ENCODE measurements at places on chromosomes 6 and 20. TPM values are rescaled to one million over a fixed set of nuclear protein-coding genes. Genes with fewer than 3 reads are reported as not detected.

ELOVL4 gene
- total RNA-seq, result 5.5 TPM

RSPH9 gene
- not detected for total RNA-seq

ALDH5A1 gene
- total RNA-seq, result 0.57 TPM

TFAP2B gene
- not detected for total RNA-seq

LKAAEAR1 gene
- 1.7 TPM for total RNA-seq

GMEB2 gene
- 12.7 TPM for total RNA-seq

SDC4 gene
- total RNA-seq, result 126 TPM

SAMD5 gene
- total RNA-seq, result 4.0 TPM

HLA-DRB1 gene
- total RNA-seq, result 0.45 TPM

RAB44 gene
- total RNA-seq, result not detected

EFCAB8 gene
- total RNA-seq, result not detected

EEF1A2 gene
- total RNA-seq, result 0.32 TPM

MCCD1 gene
- not detected for total RNA-seq

OR2B6 gene
- total RNA-seq, result not detected

CALHM5 gene
- total RNA-seq, result 5.1 TPM

CFAP61 gene
- not detected for total RNA-seq

NKAIN4 gene
- not detected for total RNA-seq

BAK1 gene
- 18.5 TPM for total RNA-seq

TREML1 gene
- not detected for total RNA-seq

NKAIN2 gene
- 0.06 TPM for total RNA-seq

PTCRA gene
- not detected for total RNA-seq

C20orf144 gene
- 0.06 TPM for total RNA-seq

BTN2A1 gene
- total RNA-seq, result 22.9 TPM

XKR7 gene
- total RNA-seq, result under 0.01 TPM

SPATS1 gene
- not detected for total RNA-seq

TINAG gene
- total RNA-seq, result 0.29 TPM

CALHM4 gene
- 1.3 TPM for total RNA-seq

SFTA2 gene
- total RNA-seq, result not detected

ARMH2 gene
- total RNA-seq, result not detected

F13A1 gene
- 7.6 TPM for total RNA-seq

CALHM6 gene
- 3.9 TPM for total RNA-seq

NMBR gene
- not detected for total RNA-seq

SLPI gene
- total RNA-seq, result not detected

RAET1L gene
- not detected for total RNA-seq

FNDC1 gene
- not detected for total RNA-seq

DLGAP4 gene
- 17.2 TPM for total RNA-seq

CARMIL1 gene
- 5.5 TPM for total RNA-seq

BPIFB1 gene
- not detected for total RNA-seq

HLA-DQB1 gene
- total RNA-seq, result not detected

FERMT1 gene
- total RNA-seq, result 8.3 TPM

CAPN11 gene
- 0.06 TPM for total RNA-seq

DZANK1 gene
- 1.2 TPM for total RNA-seq

SRPK1 gene
- total RNA-seq, result 54.0 TPM

ELOVL2 gene
- 0.06 TPM for total RNA-seq

RBM24 gene
- 60.7 TPM for total RNA-seq
